Inflammatory macrophage treated with lipopolysaccharide for 1 hour (primary cell): ENCODE measurements at places on chromosomes 5 and 9.

DNA sequence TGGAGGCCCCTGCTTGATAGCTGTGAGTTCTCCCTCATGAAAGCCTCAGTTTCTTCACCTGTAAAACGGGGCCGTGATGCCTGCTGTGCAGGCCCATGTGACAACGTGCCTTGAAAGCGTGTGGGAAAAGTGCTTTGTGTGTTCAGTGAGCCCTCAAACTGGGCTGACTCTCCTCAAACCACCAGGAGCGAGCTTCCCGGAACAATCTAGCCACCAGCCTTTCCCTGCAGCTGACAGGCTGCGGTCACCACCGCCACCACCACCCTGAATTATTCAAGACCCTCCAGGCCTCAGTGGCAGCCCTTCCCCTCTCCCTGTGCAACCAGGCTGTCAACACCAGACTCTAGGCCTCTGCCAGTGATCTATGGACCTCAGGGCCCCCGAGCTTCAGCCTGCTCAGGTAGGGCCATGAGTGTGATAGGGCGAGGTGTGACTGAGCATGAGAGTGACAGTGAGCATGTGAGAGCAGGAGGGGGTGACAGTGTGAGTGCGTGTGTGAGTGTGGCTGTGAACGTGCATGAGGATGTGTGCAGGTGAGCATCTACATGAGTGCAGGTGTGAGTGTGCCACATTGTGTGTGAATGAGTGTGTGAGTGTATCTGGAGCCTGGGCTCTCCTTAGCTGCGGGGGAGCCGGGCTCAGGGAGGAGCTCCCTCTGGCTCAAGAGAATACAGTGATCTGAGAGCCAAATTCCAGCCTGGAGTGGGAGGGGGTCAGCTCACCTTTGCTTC is 53.3 kb upstream of the PSD2 start:
- no peak for DNase-seq

DNA sequence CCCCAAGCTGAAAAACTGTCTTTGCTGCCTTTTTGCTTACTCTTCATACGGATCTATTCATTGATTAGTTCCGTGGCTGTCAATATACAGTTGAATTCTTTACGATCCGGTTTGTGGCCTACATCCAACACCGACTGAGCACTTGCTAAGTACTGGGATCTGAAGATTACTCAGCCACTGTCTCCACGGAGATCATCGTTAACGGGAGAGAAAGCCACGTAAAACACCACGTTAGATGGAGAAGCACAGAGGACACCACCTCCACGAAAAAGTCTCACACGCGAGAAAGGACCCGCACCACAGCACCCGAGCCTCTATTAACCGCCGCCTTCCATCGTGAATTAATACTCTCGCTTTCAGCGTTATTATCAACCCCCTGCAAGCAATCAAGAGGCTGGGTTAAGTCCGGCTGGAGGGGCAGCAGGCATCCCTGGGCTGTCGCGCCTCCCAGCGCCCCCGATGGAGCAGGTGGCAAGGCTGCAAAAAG is 650 bp downstream of the ELP1 start:
- peak; percentile 2 for DNase-seq

DNA sequence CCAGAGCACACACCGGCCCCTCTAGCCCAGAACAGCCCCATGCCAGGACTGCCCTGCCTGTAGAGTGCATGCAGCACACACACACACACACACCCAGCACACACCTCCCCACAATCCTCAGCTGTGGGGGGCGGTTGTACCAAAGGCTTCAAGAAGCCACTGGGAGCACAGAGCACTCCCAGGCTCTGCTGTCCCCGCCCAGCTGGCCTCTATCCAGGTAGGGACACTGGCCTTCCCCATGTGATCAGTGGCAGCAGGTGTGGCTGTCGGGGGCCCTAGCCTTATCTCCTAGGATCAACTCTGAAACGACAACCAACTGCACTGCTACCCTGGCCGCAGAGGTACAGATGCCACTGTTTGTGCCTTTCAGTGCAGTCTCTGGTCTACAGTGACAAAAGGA is 2.0 kb downstream of the ANAPC2 start:
- no peak for DNase-seq

GRCh38 chr5:110460837-110461236 is 265.6 kb downstream of the TMEM232 start:
- no peak for DNase-seq

GRCh38 chr5:167783145-167783817 is 508.2 kb upstream of the WWC1 start:
- peak; percentile 26 for DNase-seq

- peak; percentile 71 for DNase-seq
Measured at GRCh38 chr9:124133727-124134126, 122.2 kb downstream of the LHX2 start.

DNA sequence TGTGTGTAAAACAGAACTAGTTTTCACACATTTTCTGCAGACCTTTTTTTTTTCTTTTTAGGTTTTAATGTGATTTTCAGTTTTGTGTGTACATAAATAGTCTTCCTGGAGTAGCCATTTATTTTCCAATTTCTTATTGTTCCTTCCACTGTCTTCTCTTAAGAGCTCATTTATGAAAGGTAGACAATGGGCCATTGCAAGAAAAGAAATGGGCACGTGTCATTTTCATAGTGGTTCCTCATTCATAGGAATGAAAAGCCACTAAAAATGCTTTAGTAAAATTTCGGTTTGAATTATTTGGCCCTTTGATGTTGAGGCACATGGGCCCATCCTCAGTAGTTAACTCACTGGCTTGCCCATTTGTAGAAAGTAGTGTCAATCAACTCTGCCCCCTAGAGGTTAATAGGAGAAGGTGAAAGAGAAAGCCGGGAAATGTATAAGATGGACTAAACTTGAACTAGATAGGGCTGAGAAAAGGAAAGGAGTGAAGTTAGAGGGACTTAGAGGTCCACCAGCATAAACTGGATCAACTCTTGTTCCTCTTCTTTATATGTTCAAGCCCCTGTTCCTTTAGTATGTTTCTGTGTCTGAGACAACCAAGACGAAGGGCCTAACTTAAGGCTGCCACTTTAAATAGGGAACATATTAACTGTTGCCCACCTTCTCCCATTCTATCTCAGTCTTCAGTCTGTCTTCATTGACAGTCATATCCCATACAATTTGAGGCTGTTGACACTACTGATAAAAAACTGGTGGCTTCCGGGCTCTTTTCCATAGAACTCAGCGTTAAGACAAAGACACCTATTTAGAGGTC is 72.6 kb downstream of the SMARCA2 start:
- peak; percentile 72 for DNase-seq

DNA sequence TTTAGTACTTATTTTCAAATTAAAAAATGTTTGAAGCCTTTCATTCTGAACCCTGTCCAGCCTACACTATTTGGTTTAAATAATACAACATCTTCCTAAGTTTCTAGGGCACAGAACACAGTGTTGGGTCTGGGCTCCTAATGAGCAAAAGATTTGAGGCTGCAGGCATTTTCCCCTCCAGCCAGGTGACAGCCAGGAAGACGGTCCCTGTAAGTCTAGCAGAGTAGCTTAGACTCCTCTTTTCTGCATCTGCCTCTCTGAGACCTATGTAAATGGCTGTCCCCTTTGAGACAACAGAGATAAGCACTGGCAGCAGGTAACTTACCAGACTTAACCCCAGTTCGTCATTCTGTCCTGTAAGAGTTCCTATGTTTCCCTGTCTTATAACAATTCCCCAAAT is 141.8 kb downstream of the CDC42SE2 start:
- no peak for DNase-seq

DNA sequence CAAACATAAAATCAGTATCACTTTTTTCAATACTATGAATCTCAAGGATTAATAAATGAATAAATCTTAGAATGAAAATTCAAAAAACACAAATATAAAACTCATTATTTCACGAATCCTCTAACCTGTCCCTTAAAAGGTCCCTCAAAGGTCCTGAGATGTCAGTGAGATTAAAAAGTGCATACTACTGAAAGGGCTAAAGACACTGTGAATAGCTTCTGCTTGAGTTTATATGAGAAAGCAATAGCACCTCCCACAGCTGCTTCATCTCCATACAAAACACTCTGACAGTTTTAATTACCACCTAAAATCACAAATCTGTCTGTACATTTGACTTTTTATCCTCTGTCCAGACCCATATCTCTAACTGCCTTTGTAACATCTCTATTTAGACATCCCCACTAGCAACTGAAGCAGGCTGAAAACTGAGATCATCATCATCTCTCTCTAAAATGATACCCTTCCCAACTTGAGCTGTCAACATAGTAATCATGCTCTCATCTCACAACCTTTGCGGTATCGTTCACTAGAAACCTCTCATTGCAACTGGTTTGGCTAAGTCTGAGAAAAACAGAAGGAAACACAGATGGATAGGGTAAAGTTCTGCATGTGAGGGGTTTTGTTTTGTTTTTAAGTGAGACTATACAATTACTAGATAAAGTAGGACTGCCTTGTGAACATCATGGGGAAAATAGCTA is 56.3 kb downstream of the TBCA start:
- no peak for DNase-seq
